Activated CD8-positive, alpha-beta memory T cell treated with anti-CD3 and anti-CD28 coated beads for 4 hours (primary cell): ENCODE measurements at places on chromosomes 13 and 19.
A peak's percentile ranks its signal among the peaks of the same experiment; 100 is the strongest.

GRCh38 chr19:47389150-47389556, 30.2 kb downstream of the MEIS3 start:
- no peak for DNase-seq

DNA sequence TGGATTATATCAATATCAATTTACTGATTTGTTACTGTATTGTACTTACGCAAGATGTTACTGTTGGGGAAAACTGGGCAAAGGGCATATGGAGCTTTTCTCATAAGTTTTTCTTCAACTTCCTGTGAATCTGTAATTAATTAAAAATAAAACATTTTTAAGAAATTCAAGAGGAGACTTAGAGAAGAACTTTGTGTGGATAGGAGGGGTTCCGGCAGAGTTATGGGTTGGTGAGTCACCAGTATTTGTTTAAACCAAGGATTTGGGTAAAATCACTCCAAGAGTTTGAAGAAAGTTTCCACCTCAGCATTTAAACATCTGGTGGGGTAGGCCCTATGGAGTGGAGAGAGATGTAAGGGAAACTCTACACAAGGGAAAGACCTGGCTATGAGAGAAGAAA, 379.6 kb downstream of the TSHZ3 start:
- DNase-seq, result no peak

- DNase-seq, result no peak
Measured at GRCh38 chr13:40163066-40164000, 503.1 kb downstream of the FOXO1 start.

- no peak for DNase-seq
Measured at GRCh38 chr13:74074723-74075122, 59.5 kb downstream of the KLF12 start.

GRCh38 chr13:40863723-40864122, 74.3 kb downstream of the SLC25A15 start:
- DNase-seq, result no peak

- no peak for DNase-seq
Measured at GRCh38 chr13:37701972-37702371, 103.4 kb upstream of the POSTN start.

- no peak for DNase-seq
Measured at GRCh38 chr19:43504426-43505185, at the start of gene PHLDB3. PHLDB3 (minus strand) TSS chr19:43504746; CDS start chr19:43504118, 628 bp downstream.

DNA sequence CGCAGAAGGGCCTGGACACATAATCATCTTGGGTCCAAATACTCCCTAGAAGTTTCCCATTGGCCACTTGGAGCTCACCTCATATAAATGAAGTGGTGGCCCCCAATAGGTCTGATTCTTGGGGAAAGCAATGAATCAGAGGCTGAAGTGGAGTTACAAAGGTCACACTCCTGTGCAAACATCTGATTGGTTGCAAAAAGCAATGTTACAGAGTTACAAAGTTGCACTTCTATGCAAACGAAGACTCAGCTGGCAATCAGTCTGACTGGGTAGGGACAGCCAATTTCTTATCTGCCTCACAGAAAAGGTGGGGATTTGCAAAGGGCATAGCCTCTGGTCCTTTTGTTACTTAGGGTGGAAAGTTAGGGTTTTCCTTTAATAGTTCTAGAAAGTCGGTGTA, 1.8 kb upstream of the GPR180 start:
- no peak for DNase-seq

GRCh38 chr13:110714797-110715394, 1.4 kb downstream of the ING1 start:
- peak; percentile 7 for DNase-seq

DNA sequence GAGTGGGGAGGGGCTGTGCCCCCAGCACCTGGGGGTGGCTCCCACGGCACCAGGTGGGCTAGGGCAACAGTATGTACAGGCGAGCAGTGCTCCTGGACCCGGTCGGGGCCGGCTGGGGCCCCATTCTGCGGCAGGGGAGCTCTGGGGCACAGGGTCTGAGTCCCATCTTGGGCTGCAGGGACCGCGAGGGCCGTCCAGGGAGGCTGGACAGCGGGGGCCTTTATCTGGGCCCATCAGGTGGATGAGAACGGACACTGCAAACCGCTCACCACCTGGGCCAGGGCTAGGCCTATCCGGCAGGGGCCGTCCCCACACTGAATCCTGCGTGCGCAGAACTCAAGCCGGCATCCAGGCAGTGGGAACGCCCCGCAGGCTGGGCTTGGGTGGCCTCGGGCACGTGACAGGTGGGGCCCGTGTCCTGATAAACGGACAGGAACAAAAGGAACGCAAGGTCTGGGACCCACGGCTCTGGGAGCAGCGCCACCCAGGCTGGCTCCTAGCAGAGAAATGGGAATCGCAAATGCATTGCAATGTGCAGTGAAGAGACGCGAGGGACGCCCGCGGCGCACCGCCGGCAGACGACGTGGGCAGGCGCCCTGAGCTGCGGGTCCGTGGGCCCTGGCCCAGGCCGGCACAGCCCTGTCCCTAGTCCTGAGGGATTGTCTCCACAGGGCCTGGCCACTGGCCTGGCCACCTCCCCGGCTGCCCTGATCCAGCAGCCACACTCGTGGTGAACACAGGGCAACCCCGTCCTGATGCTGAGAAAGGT, 29.7 kb downstream of the BTBD2 start:
- DNase-seq, result no peak

DNA sequence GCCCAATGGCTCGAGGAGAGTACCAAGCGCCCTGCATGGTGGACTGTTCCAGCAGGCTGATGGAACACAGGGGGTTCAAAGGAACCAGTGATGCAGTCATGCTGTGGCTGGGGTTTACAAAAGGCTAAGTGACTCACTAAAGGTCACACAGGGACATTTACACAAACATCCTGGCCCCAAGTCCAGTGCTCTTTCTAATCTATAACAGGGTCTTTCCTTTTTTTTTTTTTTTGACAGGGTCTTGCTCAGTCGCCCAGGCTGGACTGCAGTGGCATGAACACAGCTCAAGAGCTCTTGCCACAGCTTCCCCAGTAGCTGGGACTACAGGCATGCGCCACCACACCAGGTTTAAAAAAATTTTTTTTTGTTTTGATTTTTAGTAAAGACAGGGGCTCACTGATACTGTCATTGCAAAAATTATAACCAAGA, 2.8 kb upstream of the SLC25A15 start:
- DNase-seq, result no peak

- DNase-seq, result no peak
Measured at GRCh38 chr13:68264692-68265091, 1034.6 kb upstream of the PCDH9 start.

- DNase-seq, result no peak
Measured at GRCh38 chr13:29963089-29963488, 112.7 kb upstream of the UBL3 start.

DNA sequence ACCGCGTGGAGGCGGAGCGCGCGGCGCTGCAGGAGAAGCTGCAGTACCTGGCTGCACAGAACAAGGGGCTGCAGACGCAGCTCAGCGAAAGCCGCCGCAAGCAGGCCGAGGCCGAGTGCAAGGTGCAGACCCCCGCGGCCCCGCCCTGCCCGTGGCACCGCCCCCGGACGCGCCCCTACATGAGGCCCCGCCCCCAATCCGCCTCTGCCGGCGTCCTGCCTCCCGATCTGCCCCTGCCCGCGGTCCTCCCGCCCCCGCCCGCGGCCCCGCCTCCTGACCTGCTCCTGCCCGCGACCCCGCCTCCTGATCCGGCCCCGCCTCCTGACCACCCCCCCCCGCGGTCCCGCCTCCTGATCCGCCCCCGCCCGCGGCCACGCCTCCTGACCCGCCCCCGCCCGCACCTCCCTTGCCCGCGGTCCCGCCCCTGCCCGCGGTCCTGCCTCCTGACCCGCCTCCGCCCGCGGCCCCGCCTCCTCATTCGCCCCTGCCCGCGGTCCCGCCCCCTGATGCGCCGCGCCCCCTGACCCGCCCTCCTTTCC, 11.7 kb downstream of the PRR36 start:
- DNase-seq, result peak; percentile 27

DNA sequence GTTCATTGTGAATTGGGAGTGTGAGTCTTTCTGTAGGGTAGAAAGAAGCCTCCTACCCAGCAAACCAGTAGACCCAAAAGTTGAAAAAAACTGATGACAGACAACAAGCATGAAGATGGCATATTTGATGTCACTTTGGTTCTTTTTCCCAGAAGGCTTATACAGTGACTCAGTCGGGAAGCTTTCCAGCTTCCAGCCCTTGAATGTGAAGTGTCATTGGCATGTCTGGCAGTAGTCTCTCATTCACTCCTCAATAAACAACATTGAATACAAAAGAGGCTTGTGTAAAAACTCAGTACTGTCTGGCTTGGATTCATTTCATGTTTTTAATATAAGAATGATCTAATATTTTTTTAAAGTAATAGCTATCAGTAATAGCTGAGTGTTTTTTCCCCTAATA, 68.7 kb downstream of the IPO5 start:
- no peak for DNase-seq

GRCh38 chr19:6090634-6091033, 19.7 kb downstream of the RFX2 start:
- no peak for DNase-seq

GRCh38 chr13:109091249-109091648, 461.8 kb downstream of the MYO16 start:
- no peak for DNase-seq

DNA sequence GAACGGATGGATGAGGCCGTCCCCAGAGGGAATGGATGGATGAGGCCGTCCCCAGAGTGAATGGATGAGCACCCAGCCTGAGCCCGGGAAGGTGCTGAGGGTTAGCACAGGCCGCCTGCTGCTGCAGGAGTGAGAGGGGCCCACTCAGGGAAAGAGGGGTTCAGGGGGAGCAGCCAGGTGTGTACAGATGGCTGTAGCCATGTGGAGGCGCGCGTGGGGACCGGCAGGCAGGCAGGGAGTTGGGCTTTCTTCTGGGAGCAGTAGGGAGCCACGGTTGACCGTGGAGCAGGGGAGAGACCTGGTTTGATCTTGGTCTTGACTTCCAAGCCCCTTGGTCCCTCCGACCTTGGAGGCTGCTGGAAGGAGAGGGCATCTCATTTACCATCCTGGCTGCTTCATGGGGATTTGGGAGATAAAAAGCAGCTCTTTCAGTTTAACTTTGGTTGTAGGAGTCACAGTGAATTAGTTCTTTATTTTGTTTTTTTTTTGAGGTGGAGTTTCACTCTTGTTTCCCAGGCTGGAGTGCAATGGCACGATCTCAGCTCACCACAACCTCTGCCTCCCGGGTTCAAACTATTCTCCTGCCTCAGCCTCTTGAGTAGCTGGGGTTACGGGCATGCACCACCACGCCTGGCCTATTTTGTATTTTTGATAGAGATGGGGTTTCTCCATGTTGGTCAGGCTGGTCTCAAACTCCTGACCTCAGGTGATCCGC, 24.7 kb downstream of the ARID3A start:
- no peak for DNase-seq

DNA sequence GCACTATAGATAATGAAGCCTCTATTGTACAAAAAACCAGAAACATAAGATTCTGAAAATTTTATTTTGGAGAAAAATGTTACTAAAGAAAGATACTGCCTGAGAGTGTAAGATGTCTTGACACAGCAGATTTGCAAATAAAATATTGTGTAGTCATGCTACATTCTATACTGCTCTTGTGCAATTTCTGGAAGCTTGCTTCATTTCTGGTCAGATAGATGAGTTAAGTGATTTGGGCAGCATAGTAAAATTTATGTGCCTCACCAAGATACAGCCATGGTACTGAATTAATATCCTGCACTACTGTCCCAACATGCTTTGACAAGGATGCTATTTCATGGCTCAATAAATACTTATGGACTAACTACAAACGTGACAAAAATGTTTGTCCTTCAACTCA, 55.1 kb upstream of the STARD13 start:
- no peak for DNase-seq

DNA sequence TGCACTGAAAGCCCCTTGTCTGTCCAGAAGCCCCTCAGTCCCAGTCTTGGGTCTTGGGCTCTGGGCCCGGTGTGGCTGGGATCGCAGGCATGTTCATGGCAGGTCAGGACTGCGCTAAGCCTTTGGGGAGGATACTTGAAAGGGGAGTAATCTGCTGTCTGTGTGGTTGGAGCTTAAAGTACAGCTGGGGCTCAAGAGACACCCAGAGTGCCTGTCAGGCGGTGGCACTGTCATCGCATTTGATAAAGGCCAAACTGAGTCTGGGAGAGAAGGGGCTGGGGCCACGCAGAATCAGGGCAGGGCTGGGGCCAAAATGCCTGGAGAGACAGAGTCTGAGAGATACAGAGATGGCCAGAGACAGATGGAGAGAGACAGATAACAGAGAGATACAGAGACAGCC, 4.2 kb upstream of the CILP2 start:
- no peak for DNase-seq

DNA sequence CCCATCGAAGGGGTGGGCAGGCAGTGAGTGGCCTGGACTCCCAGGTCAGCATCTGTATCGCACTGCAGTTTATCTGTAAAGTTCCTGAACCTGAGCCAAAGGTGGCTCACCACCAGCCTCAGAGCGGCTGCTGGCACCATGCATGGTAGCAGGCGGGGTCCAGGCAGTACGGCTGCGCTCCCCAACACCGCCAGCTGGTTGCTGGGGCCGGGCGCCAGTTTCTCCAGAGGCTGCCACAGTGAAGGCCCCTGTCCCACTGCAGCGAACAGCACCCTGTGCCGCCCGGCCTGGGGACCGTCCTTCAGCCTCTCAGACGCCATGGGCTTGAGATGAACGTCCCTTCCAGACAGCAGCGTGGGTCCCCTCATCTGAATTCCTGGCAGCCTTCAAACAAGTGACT, 109.8 kb downstream of the KDM4B start:
- DNase-seq, result no peak

DNA sequence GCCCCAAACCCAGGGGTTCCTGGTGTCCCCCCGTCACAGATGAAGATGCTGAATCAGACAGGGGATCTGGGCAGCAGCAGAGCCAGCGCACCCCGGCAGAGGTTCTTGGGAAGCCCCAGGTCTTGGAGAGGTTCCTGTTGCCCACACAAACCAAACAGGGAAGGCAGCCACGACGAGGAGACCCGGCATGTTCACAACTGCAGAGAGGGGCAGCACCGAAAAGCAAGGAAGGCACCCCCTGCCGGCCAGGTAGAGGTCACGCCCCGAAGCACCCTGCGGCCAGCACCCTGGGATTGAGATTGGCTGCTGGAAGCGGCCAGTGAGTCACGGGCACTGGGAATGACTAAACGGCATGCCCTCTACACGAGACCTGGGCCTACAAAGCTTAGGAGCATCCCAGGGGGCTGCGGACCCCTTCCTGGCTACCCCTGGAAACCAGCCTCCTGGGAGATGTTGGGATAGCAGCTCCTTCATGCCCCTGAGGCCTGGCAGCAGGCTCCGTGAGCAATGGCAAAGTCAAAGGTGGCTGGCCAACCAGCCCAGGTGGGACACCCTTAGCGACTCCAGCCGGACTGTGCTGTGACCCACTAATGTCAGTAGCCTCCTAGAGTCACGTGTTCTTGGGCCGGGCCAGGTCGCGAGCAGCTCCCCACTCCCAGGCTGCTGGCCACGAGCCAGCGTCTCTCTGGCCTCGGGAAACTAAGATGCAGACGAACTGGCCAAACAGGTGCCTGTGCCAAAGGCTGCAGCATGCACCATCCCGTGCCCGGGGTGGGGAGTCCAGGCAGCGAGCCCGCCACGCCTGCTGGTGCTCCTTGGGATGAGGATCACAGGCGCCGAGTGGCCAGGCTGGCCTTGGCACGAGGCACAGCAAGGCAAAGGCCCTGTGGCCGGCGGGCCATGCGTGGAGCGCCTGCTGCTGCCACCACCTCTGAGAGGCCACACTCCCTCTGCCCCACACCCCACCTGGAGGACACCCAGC, 43.2 kb downstream of the MLLT1 start:
- no peak for DNase-seq
